ENCODE measurements at places on chromosomes 11 and 22.

- no peak for DNase-seq
Observed at GRCh38 chr22:27445881-27446280, 355.7 kb downstream of the MN1 start.

- no peak for DNase-seq
Observed at GRCh38 chr11:83122050-83122449, 34.9 kb upstream of the PCF11 start.

DNA sequence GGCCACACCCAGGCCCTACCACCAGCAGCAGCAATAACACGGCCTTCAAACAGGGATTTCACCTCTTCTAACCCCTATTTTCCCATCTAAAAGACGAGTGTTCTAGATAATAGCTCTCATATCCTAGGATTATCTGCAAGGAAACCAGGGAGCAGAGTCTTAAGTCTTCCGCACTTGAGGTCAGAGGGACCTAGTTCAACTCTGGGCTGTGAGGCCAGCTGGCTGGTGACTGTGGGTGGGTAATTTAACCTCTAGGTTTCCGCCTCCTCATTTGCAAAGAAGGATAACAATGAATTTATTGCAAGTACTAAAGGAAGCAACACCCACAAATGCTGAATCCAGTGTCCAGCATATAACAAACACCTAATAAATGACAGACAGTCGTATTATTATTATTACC lies 70.1 kb downstream of the LARGE1 start:
- DNase-seq = no peak

- DNase-seq = no peak
Observed at GRCh38 chr11:119785131-119785530, 56.1 kb upstream of the NECTIN1 start.

DNA sequence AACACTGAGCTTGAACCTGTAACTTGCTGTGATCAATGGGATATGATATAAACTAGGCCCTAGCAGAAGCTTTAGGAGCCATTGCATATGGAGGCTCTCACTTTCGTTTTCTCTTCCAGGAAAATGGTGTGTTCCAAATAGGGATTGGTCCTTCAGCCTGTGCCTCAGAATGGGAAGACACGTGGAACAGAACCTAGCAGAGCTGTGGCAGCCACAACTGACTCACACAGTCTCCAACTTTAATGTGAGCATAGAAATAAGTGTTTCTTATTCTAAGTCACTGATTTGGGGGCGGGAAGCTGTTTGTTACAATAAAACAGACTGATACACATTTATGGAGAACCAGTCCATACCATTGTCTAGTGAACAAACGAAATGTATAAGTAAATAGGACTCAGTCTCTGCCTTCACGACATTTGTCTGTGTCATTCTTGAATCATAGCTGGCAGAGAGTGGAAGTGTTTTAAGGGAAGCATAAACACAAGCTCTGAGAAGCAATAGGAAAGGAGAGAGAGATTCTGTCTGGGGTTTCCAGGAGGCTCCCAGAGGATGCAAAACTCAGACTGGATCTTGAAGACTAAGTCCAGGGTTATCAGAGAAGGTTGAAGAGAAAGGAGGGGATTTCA lies 97.3 kb downstream of the GALNT18 start:
- DNase-seq = no peak

DNA sequence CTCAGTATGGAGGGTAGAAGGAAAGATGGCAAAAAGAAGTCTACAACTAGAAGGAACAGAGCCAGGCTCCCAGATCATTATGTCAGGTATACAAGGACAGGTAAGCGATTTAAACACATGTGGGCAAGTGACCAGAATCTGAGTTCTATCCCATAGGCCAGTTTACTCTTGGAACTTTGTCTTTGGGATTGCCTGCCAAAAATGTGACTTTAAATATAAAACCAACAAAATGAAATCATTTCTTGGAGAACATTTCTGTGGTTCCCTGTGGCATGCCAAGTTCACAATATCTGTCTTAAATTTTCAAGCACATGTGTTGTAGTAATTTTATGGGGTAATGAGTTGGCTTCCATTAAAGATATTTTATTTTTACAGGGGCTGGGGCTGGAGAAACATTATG lies 141.0 kb downstream of the SLC17A6 start:
- no peak for DNase-seq

- no peak for DNase-seq
Observed at GRCh38 chr11:117194267-117194666, 4.9 kb upstream of the TAGLN start.

GRCh38 chr11:45659031-45659817 lies 6.2 kb downstream of the CHST1 start:
- no peak for DNase-seq

DNA sequence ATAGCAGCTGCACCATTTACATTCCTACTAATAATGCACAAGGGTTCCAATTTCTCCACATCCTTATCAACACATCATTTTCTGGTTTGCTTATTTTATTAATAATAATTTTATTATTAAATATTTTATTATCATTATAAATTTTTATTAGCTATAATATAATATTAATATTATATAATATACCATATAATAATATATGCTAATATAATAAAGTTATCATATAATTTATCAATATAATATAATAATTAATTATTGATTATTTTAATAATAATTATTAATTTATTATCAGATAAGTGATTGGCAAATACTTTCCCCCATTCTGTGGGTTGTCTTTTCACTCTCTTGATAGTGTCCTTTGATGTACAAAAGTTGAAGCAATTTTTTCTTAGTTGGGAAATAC lies 27.7 kb downstream of the OR2AT4 start:
- no peak for DNase-seq

- no peak for DNase-seq
Observed at GRCh38 chr11:61477727-61478148, 30.8 kb upstream of the LRRC10B start.

DNA sequence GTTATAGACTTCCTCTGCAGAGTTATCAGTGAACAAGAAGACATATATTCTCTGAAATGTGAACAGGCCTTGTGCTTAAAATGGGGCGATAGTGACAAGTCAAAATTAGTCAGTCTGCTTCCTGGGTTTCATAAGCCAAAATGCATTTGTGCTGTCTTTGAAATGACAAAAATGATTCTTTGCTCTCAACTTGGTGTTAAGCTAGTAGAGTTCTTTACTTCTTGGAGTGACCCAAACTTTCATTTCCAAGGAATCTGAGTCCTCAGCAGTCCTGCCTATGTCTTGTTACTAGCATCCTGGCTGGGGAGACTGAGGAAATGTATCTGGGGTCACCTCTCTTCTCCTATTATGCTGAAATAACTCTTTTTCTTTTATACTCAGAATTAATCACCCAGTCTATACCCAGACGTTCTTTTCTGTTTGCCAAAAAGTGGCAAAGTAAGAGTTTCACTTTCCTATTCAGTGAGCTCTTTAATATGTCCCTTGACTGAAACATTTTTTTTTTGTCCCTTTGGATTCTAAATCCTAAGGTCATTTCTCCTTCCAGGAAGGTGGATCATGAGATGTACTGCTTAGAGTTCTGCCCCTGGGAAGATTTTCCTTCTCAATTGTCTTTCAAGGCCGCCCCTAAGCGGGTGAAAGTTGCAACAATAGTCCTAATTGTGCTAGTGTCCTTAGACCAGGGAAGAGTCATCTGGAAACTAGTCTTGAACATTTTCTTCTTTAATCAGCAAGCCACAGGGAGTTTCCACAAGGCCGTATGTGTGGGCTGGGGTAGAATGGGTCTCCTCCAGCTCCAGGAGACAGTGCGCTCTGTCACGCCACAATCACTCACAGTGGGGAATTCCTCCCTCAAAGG lies 53.0 kb upstream of the RDX start:
- no peak for DNase-seq

- DNase-seq = no peak
Observed at GRCh38 chr11:64697663-64698375, 25.2 kb downstream of the NRXN2 start.

DNA sequence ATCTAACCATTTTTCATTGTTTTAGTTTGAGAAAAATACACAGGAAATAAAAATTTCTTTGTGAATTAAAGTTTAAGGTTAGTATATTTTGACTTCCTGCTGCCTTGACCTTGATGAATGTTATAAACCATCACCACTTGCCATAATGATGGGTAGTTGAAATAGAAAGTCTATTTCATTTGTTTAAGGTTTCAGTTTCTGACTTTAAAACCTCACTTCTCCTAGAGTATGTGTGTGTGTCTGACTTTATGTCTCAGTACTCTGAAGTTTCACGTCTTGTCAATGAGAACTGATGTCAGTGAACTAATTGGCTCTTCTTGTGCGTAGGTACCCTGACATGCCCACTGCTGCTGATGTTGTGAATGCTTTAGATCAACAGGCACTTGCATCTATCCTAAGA lies 188.2 kb downstream of the METTL15 start:
- DNase-seq = no peak

DNA sequence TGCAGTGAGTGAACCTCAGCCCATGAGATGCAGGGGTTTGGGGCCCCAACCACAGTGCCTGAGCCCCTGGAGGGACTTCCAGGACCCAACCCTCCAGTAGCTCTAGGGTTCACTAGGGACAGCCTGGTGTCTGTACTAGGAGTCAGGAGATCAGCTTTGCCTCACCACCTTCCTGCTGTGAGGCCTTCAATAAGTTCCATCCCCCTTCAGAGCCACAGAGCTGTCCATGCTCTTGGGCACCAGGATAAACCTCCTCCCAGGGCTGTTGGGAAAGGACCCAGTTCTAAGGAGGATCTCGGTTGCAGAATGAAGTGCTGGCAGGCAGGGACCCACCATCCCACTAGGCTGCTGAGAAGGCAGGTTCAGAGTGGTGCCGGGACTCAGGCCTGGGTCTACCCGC lies 9.7 kb downstream of the ARHGEF17 start:
- DNase-seq = no peak

GRCh38 chr11:2769409-2770095 lies 69.8 kb upstream of the KCNQ1OT1 start:
- no peak for DNase-seq

- DNase-seq = no peak
Observed at GRCh38 chr11:13318498-13319295, 41.1 kb downstream of the BMAL1 start.

DNA sequence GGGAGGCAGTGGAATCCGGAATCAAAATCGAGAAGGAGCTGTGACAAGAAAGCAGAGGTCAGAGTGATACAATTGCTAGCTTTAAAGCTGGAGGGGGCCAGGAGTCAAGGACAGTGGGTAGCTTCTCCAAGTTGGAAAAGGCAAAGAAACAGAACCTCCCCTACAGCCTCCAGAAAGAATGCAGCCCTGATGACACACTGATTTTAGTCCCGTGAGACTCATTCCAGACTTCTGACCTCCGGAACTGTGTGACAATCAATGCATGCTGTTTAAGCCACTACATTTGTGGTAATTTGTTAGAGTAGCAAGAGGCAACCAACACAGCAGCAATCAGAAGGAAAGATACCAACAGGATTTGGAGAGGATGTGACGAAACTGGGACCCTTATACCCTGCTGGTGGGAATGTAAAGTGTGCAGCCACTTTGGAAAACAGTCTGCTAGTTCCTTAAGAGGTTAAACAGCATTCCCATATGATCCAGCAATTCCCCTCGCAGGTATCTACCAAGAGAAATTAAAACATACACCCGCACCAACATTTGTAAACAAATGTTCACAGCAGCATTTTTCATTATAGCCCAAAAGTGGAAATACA lies 66.7 kb downstream of the DSCAML1 start:
- DNase-seq = no peak

DNA sequence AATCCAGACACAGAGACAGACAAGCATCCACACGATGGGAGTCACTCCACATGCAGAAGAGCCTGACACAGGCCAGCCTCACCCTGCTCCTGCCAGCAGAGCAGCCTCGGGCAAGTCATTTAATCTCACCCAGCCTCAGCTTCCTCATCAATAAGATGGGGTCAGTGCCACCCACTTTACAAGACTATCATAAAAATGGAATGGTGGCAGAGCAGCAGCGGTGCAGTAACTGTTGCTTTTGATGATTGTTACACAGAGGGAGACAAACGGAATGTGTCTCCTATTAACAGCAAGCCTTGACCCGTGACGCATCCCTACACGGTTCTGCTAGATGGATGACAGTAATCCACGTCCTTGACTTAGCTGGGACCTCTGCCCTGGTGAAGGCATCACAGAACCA lies 26.0 kb upstream of the ARFGAP3 start:
- no peak for DNase-seq

DNA sequence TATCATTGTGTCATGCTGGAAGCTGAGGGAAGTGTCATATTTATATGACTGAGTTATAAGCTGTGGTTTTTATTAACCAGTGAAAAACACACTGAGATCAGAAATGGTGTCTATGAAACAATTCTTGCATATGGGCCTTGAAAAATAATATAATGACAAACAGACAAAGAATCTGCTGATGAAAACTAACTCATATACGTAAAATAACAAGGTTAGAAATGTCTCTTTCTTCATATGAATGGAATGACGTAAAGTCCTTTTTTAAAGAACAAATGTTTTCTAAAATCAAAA lies 48.8 kb upstream of the PHF21B start:
- no peak for DNase-seq

DNA sequence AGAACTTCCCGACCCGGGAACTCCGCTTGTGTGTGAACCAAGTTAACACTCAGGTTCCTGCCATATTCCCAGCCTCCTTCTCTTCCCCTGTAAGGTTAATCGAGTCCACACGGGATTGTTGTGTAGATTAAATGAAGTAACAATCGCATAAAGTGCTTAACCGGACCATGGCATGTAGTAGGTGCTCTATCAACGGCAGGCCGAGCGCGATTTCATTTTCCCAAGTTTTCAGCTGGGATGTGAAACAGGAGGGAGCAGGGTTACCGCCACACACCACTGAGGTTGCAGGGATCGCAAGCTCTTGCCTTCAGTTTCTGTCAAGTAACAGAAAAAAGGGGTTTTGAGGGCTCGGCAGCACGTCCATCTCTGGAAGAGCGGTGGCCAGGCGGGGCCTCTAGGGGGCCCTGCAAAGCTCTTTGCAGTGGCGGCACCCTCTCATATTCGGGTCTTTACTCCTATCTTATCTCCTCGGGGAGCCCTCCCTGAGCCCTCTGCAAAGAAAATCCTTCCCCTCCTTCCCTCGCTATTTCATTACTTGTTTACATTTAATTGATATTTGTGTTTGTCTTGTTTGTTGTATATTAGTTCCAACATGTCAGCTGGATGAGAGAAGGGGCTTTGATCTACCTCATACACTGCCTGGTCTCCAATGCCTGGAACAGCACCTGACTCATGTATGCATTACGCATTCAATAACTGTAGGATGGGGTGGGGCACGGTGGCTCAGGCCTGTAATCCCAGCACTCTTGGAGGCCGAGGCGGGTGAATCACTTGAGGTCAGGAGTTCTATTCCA lies 816 bp upstream of the PLEKHA7 start:
- DNase-seq = no peak

Data from GM04503 (cell line).